Kidney tubule cell (primary cell): ENCODE measurements at places on chromosomes 7 and 10.

DNA sequence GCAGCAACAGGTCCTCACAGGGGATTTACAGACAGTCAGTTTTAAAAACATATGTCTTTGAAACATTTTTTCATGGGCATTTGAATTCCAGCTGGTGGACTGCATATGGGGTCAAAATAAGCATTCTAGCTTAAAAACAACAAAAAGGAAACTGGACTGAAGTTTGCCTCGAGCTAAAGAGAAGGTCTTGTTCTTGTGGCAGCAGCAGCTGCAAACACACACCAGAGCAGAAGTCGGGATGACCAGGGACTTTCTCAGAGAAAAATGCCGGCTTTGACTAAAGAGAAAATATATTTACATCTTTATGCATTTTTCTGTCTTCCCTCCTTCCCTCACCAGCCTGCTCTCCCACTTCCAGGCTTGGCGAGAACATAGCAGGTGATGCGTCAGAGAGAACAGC lies 361.4 kb downstream of the CXCL12 start:
- no peak for DNase-seq

DNA sequence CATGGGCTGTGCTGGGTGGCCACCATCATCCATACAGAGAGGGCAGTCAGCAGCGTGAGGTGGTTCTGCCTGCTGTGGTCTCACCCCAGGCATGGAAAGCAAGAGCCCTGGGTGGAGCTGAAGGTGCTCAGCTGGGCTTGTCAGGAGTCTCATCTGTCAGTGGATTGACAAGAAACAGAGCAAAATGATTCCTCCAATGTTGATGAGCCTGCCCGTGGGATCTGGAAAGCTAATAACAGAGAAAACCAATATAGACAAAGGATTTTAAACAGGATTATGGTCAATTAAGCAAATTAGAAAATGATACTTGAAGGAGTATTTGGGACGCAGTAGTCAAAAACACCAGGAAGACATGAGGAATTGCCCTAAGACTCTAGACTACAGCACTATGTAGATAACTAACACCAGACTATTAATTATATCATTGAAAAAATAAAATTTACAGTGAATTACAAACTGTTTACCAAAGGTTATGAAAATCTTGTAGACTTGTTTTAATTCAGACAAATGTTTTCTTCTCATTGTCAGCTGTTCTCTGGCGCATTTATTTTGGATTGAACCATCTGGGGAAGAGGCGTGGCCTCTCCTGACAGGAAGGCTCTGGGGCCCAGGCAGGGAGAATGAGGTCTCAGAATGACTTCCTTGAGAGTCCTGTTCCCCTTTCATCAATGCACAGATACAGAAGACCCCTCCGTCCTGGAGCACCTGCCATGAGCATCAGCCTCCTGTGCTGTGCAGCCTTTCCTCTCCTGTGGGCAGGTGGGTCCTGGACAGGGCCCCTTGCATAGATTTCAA lies 211.2 kb upstream of the PRSS58 start:
- no peak for DNase-seq

DNA sequence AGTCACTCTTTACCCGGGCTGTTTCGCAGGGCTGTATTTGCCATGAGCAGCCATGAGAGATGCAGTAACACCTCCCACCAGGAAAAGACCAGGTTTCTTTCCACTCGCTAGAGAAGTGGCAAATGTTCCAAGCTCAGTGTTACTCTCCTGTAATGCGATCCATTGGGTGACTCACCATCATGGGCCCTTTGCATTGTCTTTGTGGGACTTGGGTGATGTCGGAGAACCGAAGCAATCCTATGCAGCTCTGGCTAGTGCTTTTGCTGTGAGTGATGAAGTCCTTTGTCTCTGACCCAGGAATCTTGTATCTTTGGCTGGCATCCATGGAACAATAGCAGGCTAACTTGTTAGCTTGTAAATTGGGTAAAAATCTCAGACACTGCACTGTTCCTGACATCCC lies 40.0 kb downstream of the GHRHR start:
- no peak for DNase-seq

- peak; percentile 9 for DNase-seq
Observed at GRCh38 chr10:62851442-62851841, 35.3 kb upstream of the EGR2 start.

DNA sequence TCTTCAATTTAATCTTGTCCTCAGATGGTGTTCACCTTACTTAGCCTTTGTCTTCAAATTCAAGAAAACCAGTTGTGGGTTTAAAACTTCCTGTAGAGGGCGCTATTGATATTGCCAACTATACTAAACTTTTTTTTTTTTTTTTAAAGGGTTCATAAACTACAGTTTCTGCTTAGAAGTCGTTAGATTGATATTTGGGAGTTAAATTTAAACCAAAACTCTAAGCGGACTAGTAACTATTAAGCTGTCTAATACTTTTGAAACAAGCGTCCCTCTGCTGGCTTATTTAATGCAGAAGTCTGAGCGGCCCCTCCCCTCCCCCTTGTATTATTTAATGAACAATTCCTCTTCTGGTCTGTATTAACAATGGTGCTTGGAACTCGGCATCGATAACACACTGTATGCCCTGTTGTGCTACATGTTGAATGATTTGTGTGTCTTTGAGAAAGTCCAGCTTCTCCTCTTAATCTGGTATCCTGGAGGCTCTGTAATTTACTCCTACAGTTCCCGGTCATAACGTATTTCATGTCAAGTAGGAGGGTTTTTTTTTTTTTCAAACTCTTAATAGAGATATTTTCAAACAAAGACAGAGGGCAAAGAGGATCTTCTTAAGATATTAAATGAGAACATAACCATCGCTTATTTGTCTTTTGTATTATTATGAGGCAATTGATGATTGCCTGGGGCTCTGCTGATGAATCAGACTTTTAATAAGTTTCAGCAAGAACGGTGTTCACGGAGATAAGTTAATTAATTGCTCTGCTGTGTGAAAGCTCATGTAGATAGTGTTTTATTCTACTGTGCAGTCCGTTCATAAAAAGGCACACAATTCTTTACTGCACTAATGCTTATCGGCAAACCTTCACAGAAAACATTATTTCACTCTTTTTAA lies 22.6 kb upstream of the CREB5 start:
- peak; percentile 80 for DNase-seq

DNA sequence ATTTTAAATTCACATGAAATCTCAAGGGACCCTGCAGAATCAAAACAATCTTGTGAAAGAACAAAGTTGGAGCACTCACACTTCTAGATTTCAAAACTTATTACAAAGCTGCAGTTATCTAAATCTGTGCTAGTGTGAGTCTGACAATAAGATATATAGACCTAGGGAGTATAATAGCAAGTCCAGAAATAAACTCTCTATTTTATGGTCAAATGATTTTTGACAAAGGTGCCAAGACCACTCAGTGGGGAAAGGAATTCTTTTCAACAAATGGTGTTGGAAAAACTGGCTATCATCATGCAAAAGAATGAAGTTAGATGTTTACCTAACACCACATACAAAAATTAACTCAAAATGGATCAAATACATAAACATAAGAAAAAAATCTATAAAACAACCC lies 68.2 kb downstream of the TFEC start:
- DNase-seq, result no peak
